ENCODE measurements at places on chromosomes 16 and 17. TPM values are rescaled to one million over a fixed set of nuclear protein-coding genes. Genes with fewer than 3 reads are reported as not detected.

- DNase-seq, result no peak
Measured at GRCh38 chr17:207775-208174, 26.3 kb upstream of the DOC2B start.

The CCL8 gene
- total RNA-seq, result not detected

DNA sequence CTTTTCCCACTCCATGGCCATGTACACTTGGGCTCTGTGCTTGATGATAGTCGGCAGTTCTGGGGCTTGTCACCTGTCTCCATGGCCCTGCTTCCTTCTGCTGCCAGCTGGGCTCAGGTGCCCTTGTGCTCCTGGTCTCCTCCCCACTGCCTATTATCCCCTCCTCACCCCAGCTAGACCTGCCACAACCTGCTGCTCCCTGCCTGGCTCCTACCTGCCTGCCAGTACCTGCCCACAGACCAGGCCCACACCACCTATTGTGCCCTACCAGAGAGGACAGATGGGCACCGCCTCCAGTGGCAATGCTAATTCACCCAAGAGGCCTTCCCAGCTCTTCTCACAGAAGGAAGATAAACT, 538 bp upstream of the RAPGEFL1 start:
- no peak for DNase-seq

DNA sequence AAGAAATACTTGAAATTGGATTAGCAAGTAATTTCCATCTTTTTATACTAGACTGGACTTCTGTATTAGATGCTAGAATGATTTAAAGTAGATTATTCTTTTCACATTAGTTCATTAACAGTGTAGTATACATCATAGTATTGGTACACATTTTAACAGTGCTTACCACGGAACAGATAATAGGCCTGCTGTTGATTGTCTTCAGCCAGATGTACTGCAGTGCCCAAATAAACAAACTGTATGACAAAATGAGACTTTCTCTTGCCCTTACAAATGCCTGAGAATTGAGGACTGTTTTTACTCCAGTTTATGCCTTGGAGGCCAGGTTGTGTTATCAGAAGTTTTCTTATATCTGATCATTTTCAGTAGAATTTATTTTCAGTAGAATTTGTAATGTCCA, 631 bp downstream of the EVI2A start:
- no peak for DNase-seq

- DNase-seq, result no peak
Measured at GRCh38 chr17:6948562-6948961, 47.3 kb upstream of the ALOX12 start.

- DNase-seq, result peak; percentile 39
Measured at GRCh38 chr16:66899945-66900710, 18.6 kb downstream of the CDH16 start.

DNA sequence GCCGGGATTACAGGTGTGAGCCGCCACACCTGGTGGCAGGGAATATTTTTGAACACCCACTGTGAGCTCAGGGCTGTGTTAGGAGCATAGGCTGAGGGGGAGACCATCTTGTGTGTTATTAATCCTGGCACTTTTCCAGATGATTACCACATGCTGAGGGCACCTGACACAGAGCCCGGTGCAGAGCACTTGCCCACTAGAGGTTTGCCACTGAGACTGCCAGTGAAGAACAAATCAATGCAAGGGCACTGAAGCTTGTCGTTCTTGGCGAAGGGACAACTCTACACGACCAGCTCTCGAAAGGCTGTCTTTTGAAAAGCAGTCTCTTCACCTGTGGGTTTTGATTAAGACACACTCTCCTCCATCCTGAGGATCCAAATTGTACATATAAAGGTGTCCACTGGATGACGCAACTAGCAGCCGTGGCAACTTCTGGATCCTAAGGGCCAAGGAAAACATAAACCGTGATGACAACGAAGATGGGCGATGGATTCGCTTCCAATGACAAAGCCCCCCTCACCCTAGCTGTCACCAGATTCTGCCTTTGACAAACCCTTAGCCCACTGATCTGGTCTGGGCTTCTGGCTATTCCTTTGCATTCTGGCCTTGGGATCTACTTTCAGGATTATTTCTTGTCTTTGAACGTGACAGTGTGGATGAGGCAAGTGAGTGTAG, 28.7 kb downstream of the WIPI1 start:
- no peak for DNase-seq

The HEATR9 gene
- not detected for total RNA-seq

The CDH11 gene
- total RNA-seq, result 1,481 TPM

The CCL4 gene
- not detected for total RNA-seq

DNA sequence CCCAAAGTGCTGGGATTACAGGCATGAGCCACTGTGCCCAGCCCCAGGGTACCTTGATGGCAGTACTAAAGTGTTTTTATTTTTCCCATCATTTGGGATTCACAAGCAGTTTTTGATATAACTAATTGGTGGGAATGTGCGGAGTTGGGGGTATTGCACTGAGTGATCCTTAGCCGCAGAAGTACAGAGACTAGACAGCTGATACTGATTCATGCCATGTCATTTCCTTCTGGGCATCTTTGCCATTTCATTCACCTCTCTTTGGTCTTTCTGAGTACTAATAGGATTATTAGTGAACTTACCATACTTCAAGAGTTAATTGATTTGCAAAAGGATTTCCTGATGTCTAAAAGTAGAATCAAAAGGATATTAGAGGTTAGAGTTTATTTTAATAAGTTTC, 9.7 kb downstream of the NMT1 start:
- no peak for DNase-seq

The CDH5 gene
- total RNA-seq, result not detected

DNA sequence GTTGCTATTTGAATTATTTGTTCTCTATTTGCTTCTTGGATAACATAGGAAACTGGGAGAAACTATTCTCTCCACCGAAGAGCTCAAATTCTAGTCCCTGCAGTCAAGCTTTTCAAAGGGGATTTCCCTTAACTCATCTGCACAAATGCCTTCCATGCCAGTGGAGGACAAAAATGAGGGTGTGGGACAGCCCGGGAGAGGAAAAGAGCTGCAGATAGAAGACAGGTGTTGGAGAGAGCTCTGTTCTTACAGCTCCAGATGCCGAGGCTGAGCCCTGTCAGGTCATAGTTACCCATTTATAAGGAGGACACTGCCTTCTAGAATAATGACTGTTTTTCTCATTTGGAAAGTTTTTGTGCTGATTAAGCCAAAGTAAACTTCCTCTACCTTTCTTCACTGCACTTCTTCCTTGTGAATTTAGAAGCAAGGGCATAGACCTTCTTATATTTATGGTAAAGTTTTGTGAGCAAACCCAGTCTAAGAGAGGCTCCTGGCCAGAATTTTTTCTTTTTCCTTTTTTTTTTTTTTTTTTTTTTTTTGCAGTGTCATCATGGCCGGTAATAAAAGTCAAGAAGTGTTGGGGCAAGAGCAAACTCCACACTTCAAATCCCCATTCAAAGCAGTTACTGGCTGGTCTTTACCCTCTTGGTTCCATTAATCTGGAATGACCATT, 177.2 kb downstream of the ABCC12 start:
- DNase-seq, result no peak

The INCA1 gene
- total RNA-seq, result not detected

GRCh38 chr16:67104845-67105244, 4.9 kb upstream of the PHAF1 start:
- no peak for DNase-seq

DNA sequence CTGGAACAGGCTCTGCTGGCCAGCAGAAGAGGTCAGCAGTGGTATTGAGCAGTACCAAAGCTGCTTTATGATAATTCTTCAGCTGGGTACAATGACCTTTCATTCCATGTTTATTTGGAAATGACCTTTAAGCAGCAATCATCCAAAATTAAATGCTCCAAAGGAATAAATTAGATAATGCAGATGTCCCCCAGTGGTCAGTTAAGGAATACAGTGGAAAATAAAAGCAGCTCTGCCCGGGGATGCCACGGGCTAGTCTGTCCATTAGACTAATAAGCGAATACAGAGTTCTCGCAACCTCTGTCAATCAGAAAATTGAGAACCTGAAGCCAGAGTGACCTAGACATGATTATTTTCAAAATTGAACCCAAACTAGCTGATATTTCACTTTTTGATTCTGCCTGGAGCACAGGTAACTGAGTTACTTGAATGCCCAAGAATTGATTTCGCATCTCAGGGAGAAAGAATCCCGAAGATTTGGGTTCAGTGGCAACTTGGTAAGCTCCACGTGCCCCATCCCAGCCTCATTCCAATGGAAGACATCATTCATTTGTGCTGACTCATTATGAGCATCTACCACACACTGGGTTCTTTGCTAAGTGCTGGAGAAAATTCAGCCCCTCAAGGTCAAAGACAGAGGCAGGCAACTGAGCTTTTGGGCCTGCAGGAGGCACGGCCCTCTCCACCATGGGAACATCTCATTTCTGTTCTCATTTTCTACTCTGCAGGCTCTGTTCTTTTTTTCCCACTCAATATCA, 34.4 kb upstream of the SLC39A11 start:
- DNase-seq, result no peak

DNA sequence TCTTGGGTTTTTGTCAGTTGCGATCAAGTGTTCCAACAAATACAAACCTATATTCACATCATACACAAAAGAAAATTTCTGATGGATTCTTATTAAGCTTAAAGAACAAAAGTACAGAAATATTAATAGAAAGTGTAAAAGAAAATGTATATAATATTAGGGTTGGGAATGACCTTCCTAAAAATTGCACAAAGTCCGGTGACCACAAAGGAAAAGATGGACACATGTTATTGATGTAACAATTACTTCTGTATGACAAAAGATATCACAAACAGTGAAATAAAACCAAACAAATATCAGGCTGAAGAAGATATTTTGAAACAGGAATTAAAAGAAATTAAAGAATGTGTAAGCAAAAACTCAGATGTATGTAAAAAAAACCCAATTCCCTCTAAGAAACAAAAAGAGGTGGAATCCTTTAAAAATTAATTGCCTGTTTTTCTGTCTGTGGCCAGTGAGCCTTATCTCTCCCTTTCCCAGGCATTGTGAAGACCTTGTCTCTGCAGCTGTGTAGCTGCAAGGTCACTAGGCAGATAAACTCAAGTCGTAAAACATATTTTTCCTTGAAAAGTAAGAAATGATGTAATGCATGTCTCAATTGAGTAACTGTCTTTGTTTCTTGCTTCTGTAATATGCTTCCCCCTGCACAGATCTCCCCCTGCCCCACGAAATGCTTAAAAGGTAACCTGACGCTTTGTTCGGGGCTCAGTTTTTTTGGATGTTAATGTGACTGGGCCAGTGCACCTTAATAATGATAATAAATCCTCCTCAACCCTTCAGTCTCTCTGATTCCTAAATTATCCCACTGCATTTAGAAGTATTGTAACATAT, 2.8 kb downstream of the ST6GALNAC1 start:
- DNase-seq, result no peak

DNA sequence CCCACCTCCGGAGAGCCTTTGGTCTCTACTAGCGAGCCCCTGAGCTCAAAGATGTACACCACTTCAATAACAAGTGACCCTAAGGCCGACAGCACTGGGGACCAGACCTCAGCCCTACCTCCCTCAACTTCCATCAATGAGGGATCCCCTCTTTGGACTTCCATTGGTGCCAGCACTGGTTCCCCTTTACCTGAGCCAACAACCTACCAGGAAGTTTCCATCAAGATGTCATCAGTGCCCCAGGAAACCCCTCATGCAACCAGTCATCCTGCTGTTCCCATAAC, 702 bp downstream of the SPN start:
- no peak for DNase-seq

DNA sequence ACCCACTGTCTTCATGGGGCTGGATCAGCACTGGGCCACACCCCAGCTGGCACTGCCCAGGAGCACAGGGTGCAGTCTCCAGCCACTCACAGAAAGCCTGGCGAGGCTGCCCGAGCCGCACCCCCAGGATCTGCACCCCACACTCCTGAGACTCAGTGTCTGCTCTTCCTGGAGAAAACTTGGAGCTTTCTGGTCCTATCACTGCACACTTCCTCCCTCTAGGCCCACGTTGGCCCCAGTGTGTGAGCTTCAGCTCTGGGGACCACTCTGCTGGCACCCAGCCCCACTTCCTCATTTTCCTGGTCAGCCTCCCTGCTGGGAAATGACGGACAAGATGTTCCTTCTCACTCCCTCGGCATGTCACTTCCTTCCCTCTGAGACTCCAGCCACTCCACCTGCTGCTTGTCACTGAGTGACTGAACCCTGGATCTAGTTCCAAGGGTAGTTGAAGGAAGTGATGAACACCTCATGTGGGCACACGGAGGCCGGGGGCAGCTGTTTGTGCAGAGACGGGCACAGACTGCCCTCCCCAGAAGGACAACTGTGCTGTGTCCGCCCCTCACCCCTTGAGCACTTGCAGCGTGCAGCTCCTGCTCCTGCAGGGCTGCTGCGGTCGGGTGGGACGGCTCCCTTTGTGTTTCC, 29.0 kb downstream of the ZC3H18 start:
- no peak for DNase-seq

GRCh38 chr16:648071-648780, 939 bp upstream of the WDR90 start:
- DNase-seq, result no peak

DNA sequence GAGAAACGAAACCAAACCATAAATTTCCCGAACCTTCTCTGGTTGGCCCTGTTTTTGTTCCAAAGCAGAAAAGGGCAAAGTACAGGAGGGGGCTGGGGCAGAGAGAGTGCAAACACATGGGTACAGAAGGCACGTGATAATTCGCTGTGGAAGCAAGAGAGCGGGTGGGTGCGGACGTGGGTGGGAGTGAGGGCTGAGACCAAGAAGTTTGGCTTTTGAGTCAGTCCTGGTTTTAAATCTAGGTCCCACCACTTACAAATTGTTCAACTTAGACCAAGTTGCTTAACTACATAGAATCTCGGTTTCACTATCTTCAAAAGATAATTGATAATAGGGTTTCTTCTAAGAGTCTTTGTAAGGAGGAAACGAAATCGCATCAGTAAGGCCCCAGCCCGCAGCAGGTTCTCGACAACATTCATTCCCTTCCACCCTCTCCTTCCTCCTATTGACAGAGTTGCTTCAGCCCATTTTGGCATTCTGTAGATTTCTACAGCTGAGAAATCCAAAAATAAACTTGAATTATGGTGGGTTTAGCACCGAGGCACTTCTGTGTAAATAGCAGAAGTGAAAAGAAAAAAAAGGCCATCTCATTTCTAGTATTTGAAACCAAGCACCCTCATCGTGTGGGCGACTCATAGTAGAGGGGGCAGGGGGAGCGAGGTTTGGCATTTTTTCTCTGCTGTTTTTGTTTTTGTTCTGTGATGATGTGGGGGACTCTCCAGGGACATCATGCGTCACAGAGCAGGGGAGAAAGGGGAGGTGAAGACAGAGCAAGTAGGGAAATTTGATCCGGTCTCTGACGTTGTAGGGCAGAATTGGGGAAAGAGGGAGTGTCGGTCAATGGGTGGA, 33.6 kb upstream of the CCR7 start:
- no peak for DNase-seq
